ENCODE measurements at places on chromosomes 12 and 14. TPM values are rescaled to one million over a fixed set of nuclear protein-coding genes. Genes with fewer than 3 reads are reported as not detected.

DNA sequence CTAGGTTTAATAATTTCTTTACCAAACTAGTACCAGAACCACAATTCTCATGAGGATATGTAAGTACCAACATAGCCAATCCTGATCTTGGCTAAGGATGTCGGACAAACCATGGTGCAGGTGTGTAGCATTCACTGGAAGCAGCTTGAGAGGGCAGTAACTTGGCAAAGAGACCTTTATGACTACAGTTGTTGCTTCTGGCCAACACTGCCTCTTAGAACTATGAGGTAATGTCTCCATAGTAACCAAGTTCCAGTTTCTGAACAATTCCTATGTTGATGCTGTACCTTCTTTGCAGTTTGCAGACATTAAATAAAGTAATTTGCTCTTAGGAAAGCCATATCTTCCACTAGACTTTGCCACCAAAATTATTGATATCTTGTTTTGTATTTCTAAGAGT is at the start of gene LMNTD1:
TSS of gene LMNTD1 (minus strand) at position 186 of the 400 bp plus-strand sequence. CDS start 324 bp downstream, outside the sequence.
- DNase-seq = no peak

- DNase-seq = peak; percentile 81
These were observed 1.5 kb upstream of the KRT7 start for GRCh38 chr12:52231305-52232202.

- DNase-seq = no peak
These were observed 185.1 kb downstream of the ANO6 start for GRCh38 chr12:45400991-45401390.

- no peak for DNase-seq
These were observed 697.1 kb upstream of the SEL1L start for GRCh38 chr14:82230748-82231147.

DNA sequence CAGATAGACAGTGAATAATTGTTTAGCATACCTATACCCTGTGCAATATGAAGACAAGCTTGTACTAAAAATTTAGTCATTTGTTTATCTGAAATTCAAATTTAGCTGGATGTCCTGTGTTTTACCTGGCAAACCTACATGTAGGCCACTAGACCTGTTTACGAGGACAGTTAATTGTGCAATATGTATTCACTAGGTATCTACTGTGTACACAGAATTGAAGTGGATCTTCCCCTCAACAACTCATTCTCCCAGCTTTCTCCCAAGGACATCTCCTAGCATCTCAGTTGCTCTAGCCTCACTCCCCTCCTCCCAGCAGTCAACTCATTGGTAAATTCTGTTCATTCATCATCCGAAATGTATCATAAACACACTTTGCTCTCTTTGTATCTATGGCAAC is 25.3 kb downstream of the AK7 start:
- no peak for DNase-seq

GRCh38 chr12:67968321-67968720 is 20.9 kb upstream of the IFNG-AS1 start:
- DNase-seq = no peak

DNA sequence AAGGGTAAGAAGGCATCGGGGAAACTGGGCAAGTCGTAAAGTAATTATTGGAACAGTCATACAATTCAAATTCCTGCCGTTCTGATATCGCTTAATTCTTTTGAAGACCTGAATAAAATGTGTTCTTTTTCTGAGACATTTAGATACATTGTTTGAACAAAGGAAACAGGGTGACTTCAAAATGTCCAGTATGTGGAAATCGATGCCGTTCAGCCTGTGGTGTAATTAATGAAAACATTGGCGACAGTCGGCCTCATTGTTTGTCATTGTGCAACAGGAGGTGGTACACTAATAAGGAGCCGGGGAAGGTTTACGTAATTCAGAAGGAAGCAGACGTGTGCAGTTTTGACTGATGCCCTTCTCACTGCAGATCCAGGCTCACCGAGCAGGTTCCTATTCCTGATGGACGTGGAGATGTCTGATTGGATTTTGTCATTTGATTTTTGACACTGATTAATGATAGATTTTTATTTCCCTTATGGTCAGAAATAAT is 92.7 kb downstream of the BORCS5 start:
- no peak for DNase-seq

- DNase-seq = no peak
These were observed 109.3 kb downstream of the ITPR2 start for GRCh38 chr12:26723379-26724308.

DNA sequence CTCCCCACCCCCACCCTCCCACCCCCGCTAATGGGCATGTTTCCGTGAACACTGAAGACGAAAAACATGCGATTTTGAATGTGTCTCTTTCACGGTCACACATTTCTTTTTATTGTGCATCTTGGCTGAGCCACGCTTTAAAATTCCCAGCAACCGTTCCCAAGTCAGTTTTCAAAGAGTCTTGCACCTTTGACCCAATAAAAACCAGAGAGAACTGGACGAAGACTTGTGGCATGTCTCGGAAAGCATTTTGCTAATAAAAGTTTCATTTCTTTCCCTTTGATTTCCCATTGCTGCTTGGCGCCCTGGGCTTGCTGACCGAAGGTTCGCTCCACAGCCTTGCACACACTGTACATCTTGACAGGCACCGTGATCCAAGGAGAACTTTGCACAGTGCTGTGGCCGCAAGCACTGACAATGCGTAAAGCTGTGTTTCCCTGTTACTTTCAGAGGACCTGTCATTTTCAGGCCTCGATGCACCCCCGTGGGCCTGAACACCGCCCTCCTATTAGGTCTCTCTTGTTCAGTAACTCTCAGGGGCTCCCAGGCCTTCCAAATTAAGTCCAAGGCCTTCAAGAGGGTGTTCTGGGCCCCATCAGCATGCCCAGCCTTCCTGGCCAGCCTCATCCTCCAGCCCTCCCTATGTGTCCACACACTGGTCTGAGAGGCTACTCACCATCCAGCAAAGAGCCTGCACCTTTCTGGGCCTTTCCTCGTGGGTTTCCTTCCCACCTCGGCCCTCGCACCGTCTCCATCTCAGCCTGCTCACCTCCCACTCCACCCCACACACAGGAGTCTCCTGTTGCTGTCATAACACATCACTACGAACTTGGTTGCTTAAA is 63.4 kb upstream of the DIO3 start:
- DNase-seq = peak; percentile 71

GRCh38 chr12:53352331-53353256 is 16.4 kb upstream of the SP7 start:
- no peak for DNase-seq

GRCh38 chr12:117058442-117059072 is 40.7 kb downstream of the TESC start:
- no peak for DNase-seq

- DNase-seq = no peak
These were observed 755.7 kb upstream of the USP15 start for GRCh38 chr12:61504396-61505080.

DNA sequence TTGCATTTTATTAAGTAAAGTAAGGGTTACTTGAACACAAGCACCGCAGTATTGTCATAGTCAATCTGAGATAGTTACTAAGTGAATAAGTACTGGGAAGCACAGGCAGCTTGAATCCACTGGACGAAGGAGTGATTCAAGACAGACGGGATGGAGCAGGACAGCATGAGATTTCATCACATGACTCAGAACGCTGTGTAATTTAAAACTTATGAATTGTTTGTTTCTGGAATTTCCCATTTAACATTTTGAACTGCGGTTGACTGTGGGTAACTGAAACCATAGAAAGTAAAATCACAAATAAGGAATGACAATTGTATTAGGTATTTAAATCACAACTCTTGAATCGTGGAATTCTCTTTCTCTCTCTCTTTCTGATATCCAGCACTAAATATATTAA is 1630.4 kb upstream of the SEL1L start:
- DNase-seq = no peak

DNA sequence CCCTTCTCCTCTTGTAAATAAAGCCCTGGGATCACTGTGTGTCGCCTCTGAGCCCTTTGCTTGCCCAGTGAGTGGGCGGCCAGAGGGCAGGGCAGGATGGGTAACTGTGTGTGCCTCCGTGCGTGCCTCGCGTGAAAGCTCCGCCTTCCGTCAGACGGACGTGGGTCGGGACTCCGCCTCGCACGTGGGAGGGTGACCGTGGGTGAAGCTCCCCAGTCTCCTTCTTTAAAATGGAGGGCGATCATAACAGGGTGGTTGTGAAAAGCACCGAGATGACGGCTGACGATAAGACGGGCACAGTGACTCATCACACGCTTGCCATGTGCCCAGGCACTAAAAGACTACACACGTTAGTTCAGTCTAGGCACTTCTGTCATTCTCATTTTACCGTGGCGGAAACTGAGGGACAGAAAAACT is 9.2 kb downstream of the PHB2 start:
- no peak for DNase-seq

DNA sequence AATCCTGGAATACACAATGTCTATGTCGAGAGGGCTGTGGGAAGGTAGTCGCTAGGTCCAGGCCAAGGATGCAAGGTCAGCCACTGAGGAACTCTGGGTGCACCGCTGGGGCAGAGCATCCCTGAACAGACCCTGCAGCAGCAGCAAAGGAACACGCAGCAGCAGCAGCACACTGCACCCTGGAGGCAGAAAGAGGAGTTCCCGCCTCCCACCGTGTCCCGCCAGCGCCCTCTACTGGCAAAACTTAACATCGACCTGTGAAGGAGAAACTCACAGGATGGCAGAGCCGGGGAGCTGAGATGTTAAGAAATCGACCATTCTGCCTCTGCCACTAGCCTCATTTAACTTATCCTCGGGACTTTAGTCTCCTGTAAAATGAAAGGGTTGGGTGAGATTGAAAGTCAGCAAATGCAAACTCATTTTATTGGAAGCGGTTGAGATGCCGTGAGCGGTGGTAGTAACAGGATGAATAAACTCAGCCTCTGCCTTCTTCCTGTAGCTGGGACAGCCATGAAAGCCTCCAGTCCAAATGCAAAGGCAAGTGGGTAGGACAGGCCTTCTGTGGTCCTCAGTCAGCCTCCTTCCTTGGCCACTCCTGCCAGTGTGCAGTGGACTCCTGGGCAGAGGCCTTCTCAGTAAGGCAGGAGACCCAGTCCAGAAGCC is 45.6 kb downstream of the STAB2 start:
- DNase-seq = no peak

- DNase-seq = no peak
These were observed 225.0 kb downstream of the LRIG3 start for GRCh38 chr12:58695263-58695662.

GRCh38 chr12:10613349-10614055 is at the start of gene MAGOHB:
TSS of gene MAGOHB (minus strand) at chr12:10613609. CDS start at chr12:10613532, 77 bp downstream.
- DNase-seq = peak; percentile 98

GRCh38 chr12:107329569-107330324 is 236.4 kb upstream of the CRY1 start:
- no peak for DNase-seq

DNA sequence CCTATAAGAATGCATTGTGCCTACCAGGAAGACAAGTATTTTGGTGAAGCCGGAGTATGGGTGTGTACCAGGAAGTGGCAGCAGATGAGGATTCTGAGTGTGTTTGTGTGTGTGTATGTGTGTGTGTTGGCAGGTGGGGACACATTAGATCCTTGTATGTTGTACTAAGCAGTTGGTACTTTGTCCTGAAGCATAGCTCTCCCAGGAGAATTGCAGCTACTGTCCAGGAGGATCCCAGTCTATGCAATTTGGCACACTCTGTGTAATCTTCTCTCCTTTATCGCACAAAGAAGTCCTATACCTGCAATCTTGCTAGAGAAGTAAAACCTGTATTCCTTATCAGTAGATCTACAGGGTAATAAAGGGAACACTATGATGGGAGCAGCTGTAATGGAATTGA is 276.5 kb downstream of the PAWR start:
- no peak for DNase-seq

GRCh38 chr12:9943240-9943639 is 11.1 kb upstream of the CLEC2A start:
- no peak for DNase-seq

DNA sequence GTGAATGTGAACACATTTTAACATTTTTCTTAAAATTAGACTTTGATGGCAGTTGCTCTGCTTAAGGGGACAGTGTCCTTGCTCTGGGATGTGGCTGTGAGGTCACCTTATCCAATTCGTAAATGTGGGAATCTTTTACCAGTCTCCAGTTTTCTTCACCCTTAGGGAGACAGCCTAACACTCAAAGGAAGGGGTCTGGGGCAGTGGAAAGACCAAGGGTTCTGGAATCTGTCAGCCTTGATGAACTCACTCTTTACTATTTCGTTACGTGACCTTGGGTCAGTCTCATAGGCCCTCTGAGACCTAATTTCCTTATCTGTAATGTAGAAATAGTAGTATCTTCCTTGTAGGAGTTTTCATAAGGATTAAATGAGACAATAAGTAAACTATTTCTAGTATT is 245.6 kb upstream of the ATP2B1 start:
- DNase-seq = no peak

- DNase-seq = no peak
These were observed 11.2 kb upstream of the SRSF5 start for GRCh38 chr14:69755784-69756183.

DNA sequence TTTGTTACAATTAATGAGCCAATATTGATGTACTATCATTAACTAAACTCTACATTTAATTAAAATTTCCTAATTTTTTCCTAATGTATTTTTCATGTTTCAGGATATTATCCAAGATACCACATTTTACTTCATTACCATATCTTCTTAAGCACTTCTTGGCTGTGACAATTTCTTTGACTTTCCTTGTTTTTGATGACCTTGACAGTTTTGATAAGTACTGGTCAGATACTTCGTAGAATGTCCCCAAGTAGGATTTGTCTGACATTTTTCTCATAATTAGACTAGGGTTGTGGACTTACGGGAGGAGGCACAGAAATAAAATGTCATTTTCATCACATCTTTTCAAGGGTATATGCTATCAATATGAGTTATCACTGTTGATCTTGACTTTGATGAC is 700.9 kb downstream of the BCL11B start:
- DNase-seq = no peak

DNA sequence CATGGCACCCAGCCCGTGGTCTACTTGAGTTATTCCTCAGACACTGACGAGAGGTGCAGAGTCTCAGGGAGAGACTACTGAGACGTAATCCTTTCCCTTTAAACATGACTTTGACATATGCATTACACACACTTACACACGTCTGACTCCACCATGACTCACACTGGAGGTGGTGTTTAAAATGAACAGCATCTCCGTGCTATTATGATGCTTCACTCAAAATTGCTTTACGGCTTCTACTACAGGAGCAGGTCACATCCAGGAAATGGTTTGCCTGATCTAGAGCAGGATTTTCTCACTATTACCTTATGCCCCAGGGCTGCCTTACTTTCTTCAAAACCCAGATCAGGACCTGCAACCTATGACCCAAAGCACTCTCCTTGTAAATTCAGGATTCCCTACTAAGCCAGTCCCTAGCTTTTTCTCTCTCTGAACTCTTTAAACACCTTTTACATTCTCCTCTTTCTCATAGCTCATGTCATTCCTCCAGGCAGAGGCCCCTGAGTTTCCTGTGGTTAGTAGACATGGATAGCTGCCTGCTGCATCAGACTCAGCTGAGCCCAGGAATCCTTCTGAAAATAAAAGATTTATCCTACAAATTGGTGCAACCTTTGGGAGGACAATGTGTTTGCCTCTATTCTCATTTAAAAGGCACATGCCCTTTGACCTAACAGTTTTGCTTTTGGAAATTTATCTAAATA is 31.2 kb downstream of the TMCC3 start:
- no peak for DNase-seq

- no peak for DNase-seq
These were observed 9.2 kb downstream of the ABHD4 start for GRCh38 chr14:22607291-22607690.

MYF5 gene
- total RNA-seq = not detected

RPS29 gene
- 1,006 TPM for total RNA-seq

WNT5B gene
- total RNA-seq = 2.3 TPM

PARP11 gene
- total RNA-seq = 11.0 TPM

PLCZ1 gene
- total RNA-seq = not detected

ASB2 gene
- 1.2 TPM for total RNA-seq

LRRC10 gene
- total RNA-seq = not detected

CLEC1B gene
- total RNA-seq = not detected

KRT3 gene
- not detected for total RNA-seq

KRT71 gene
- not detected for total RNA-seq

DAO gene
- total RNA-seq = not detected

ZBTB42 gene
- 5.9 TPM for total RNA-seq
